ENCODE measurements at places on chromosomes 2 and 18. TPM values are rescaled to one million over a fixed set of nuclear protein-coding genes. Genes with fewer than 3 reads are reported as not detected.

The MOGAT1 gene
- not detected for total RNA-seq

The MC4R gene
- total RNA-seq = not detected

- DNase-seq = no peak
Measured at GRCh38 chr2:31675485-31675901, 94.8 kb upstream of the SRD5A2 start.

DNA sequence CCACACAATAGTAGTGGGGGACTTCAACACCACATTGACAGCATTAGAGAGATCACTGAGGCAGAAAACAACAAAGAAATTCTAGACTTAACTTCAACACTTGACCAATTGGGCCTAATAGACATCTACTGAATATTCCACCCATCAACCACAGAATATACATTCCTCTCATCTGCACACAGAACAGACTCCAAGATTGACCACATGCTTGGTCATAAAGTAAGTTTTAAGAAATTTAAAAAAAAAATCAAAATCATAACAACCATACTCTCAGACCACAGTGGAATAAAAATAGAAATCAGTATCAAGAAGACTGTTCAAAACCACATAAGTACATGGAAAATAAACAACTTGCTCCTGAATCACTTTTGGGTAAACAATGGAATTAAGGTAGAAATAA, 9.0 kb upstream of the FLACC1 start:
- DNase-seq = no peak

DNA sequence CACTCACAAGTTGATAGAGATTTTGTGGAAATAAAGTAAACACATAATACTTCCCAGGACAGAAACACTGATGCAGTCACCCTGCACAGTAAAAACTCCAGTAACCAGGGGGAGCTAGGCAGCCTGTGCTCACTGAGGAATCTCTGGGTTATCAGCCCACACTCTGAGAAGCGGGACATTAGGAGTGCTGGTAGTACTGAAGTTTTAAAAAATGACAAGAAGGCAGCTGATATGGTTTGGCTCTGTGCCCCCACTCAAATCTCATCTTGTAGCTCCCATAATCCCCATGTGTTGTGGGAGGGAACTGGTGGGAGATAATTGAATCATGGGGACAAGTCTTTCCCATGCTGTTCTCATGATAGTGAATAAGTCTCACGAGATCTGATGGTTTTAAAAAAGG, 31.4 kb downstream of the KCTD1 start:
- no peak for DNase-seq

The CD226 gene
- total RNA-seq = 46.4 TPM

DNA sequence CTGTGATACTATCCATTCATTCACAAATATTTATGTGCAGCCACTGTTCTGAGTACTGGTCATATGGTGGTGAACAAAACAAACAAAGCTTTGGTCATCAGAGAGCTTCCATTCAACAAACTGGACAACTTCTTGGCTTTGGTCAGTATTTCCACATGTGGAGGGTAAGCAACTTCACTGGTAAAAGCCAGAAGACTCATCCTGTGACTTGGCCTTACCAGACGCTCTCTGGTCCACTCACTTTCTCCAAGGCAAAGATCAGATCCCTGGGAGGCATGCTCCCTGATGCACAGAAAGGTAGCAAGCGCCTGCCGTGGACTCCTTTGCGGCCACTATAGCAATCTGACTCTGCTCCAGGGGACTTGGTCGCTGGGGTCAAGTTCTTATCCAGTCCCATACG, 179.5 kb downstream of the EN1 start:
- DNase-seq = no peak

DNA sequence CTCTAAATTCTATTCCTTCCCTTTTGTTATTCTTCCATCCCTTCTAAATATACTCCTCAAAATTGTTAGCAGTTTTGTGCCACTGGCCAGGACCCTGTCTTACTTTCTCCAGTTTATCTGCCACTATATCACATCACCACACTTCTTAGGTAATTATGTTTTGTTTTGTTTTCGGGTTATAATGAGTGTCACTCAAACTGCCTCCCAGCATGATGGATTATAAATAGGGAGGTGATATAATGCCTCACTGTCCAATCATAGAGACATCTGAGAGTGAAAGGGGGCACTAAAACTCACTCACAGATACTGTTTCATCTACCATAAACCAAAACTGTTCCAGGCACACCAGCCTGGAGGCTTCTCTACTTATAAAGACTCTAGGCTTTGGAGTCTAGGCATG, 3.5 kb downstream of the RSAD2 start:
- no peak for DNase-seq
